ELR (cell line): ENCODE measurements at places on chromosomes 1 and 21.

- DNase-seq, result no peak
These were observed 52.2 kb upstream of the L1TD1 start for GRCh38 chr1:62142496-62142895.

DNA sequence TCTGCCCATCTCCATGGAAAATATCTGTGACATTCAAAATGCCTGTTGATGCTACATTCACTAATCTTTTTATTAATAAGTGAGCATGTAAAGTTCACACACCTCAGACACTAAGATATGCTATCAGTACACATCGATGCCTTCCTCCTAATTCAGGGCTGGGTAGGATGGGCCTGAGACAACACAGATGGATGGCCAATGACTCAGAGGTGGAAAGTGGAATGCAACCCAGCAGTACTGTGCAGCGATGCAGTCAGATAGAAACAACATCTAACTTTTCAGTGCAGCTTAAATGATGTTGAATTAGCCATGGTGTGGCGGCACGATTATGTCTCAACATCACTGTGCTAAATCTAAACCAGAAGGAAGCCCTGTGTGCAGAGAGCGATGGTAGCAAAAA is 161.6 kb upstream of the KCNJ15 start:
- DNase-seq, result peak; percentile 10

DNA sequence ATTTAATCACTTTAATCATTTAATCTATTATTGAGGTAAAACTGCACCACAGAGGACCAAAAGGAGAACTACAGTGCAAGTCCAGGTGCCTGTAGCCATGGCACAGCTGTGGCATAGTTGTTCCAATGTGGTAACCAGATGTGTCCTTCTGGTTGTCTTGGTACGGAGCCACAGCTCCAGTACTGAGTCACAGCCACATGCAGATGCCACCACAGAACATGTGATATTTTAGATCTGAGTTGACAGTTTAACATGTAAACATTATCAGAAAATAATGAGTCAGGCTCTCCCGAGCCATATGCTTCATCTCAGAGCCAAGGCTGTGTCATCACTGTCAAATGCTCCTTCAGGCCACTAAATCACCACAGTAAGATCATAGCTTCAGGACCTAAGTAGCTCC is 56.4 kb upstream of the RGS7 start:
- DNase-seq, result peak; percentile 98

DNA sequence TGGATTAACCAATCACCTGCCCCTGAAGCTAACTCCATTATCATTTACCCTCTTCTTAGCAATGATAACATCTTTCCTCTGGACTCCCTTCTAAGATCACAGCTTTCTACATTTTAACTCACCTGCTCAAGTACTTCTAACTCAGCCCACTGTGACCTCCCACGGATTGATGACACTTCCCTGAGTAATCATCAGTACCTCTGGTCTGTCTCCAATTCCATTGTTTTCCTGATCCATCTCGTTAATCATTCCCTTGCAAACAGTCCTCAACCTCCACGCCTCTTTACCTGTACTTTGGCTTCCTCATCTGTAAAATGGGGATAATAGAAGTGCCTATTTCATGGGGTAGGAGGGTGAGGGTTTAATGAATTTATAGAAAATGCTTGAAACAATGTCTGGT is 195.3 kb upstream of the APP start:
- DNase-seq, result peak; percentile 18

- no peak for DNase-seq
These were observed 70.0 kb downstream of the CLCA4 start for GRCh38 chr1:86616871-86617270.

DNA sequence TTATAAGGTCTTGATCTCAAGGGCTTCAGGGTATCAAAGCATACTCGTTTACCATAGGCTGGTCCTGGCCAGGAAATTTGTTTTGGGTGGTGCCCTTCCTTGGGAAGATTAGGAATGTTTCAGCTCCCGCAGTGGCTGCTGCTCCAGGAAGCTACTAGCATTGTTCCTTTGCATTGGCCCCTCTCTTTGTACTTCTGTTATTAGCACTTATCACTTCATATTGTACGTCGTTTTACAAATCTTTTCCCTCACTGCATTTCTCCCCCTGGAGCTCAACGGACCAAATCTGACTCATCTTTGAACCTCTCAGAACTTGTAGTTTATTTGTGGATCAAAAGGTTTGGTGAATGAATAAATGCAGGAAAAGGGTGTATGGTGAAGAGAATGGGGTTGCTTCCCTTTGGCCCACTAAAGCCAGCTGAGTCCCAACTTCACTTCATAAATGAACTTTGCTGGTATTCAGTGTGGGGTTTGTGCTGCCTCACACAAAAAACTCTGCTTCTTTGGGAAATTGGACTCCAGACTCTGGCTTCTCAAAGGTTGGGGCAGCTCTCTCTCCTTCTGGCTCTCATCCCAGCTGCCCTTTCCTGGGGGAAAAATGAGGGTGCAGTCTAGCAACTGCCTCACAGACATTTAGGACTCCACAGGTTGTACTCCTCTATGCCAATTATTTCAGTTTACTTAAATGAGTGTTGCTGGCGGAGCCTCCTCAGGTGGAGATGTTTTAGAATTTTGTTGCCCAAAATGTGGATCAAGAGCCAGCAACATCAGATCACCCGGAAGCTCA is 5.9 kb downstream of the GNAT2 start:
- peak; percentile 58 for DNase-seq

- peak; percentile 43 for DNase-seq
These were observed 7.7 kb downstream of the TMEM61 start for GRCh38 chr1:54987919-54988705.

- peak; percentile 84 for DNase-seq
These were observed 1.2 kb downstream of the GPR153 start for GRCh38 chr1:6259491-6260362.

GRCh38 chr1:21524686-21525339 is 15.6 kb downstream of the ALPL start:
- DNase-seq, result no peak

DNA sequence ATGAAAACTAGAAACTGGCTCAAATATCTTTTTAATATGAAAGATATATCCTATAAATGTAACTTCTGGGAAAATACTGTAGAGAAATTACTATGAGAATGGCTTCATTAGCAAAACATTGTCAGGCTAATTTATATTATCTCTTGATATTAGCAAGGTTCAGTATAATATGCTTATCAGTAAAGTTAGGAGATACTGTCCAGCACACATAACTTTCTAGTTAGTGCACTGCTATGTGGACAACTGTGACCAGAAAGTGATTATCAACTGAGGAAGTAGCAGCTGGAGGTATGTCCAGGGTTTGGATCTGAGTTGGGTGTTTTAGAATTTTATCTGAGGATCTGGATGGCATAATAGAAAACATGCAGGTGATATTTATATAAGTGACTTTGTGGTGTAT is 7.5 kb downstream of the LRRC8C start:
- DNase-seq, result no peak

GRCh38 chr1:3021801-3022401 is 634 bp downstream of the ACTRT2 start:
- no peak for DNase-seq

DNA sequence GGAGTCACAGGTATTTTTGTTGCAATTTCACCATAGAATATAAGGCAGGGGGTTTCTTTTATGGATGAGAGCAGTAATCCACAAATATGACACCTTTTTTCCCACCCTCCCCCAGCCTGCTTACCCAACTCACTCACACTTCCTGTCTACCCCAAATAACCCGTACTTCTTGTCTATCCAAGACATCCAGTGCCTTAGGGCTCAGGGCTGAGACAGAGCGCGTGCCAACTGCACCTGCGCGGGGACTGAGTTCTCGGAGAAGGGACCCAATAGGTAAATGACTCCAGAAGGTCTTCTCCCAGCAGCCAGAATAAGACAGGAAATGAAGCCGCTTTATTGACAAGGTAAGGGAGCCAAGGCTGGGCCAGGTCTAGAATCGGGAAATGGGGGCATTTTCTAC is 369.1 kb downstream of the SIPA1L2 start:
- no peak for DNase-seq

DNA sequence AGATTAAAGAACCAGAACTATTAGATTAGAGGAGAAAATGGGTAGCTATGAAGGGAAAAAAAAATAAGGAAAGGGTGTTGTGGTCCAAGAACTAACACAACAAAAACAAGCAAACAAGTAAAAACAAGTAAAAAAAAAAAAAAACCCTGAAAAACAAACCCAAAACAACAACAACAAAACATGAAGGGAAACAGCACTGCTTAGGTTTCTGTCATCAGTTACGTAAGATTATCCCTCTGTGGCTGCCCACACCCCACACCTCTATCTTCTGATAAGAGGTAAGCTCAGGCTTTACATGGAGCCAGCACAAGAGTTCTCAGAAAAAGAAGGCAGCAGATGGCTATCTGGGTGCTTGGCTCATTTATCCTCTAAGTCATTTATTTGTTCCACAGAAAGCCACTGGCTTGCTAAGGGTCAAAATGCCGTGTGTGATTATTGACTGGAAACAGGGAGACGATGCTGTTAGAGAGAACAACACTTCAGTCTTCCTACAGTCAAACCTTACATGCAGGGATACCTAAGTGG is 57.5 kb downstream of the KIAA0319L start:
- DNase-seq, result no peak

GRCh38 chr1:12501661-12502060 is 116.3 kb downstream of the DHRS3 start:
- peak; percentile 83 for DNase-seq

- peak; percentile 87 for DNase-seq
These were observed 98.2 kb downstream of the EPHB2 start for GRCh38 chr1:22808676-22809483.

DNA sequence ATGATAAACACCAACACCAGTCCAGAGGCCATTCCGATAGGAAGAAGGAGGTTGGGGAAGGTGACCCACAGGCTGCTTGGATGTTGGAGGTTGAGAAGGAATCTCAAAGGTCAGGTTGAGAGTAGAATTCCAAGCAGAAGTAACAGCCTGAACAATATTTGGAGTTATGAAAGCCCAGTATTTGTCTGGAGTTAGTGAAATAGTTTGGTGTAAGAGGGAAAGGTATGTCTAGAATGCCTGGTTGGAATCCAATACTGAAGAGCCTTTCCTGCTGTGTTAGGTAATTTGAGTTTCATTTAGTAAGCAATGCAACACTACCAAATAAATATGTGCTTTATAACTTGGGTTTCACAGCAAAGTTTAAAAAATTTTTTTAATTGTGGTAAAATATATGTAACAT is 70.5 kb upstream of the MCOLN3 start:
- no peak for DNase-seq

DNA sequence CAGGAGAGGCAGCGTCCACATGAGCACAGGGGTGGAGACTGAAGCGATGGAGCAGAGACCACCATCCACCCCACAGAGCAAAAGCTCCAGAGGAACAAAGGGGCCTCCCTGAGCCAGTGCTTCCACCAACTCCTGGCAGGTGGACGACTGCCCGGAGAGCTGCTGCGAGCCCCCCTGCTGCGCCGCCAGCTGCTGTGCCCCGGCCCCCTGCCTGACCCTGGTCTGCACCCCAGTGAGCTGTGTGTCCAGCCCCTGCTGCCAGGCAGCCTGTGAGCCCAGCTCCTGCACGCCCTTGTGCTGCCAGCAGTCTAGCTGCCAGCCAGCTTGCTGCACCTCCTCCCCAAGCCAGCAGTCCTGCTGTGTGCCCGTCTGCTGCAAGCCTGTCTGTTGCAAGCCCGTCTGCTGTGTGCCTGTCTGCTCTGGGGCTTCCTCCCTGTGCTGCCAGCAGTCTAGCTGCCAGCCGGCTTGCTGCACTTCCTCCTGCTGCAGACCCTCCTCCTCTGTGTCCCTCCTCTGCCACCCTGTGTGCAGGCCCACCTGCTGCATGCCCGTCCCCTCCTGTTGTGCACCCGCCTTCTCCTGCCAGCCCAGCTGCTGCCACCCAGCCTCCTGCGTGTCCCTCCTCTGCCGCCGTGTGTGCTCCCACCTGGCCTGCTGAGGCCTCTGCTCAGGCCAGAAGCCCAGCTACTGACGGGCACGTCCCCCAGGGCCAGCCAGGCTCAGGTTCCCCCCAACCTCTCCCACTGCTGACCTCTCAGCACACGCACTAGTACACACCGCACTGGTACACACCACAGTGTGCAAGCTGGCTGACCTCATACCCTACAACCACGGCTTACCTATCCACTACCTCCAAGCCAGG is 5.4 kb downstream of the KRTAP10-12 start:
- no peak for DNase-seq
